ENCODE measurements at places on chromosomes 3 and 15. TPM values are rescaled to one million over a fixed set of nuclear protein-coding genes. Genes with fewer than 3 reads are reported as not detected.

DNA sequence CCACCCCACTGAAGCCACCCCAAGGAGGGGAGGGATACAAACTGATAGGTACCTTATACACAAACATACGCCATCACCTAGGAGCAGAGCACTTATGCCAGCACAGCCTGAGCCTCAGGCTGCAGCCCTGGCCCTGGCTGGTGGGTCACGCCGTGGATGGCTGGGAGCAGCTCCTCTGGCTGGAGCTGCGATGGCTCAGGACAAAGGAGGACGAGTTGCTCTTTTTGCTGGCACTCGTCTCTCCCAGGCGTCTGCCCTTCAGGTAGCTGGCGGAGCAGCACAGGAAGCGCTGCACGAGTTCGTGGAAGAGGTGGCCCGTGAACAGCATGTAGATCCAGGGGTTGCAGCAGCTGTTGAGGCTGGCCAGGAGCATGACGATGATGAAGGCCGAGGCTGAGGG is 16.6 kb downstream of the OXTR start:
- no peak for DNase-seq

GRCh38 chr3:197137751-197138150 is 108.1 kb upstream of the MELTF start:
- DNase-seq, result no peak

DNA sequence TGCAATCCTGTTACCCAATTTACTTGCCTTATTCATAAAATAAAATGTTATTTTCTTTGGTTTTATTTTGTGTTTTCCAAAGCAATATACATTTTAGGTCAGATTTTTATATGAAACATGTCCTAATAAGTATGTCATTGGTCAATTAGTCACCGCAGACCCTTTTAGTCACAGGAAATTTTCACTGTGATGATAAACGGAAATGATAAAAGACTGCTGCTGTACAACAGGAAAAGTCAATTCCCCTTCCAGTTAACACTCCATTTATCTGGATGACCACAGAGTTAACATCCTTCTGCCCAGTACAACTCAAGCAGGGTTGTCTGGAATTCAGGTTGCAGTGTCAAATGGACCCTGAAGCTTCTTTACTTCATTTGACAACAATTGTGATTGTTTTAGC is 175.2 kb downstream of the LSAMP start:
- no peak for DNase-seq

The TMA7 gene
- 631 TPM for polyA plus RNA-seq

The GOLGA6C gene
- not detected for polyA plus RNA-seq

The MCF2L2 gene
- polyA plus RNA-seq, result 0.32 TPM

- DNase-seq, result no peak
Measured at GRCh38 chr3:195883801-195884200, 24.6 kb downstream of the TNK2 start.

The DCBLD2 gene
- 8.0 TPM for polyA plus RNA-seq
